ENCODE measurements at places on chromosomes 2 and 18. TPM values are rescaled to one million over a fixed set of nuclear protein-coding genes. Genes with fewer than 3 reads are reported as not detected.

Gene CRYBA2
- polyA plus RNA-seq, result not detected

Gene GPR35
- polyA plus RNA-seq, result 1.1 TPM

Gene VIL1
- 15.3 TPM for polyA plus RNA-seq

Gene SLC9A4
- 10.7 TPM for polyA plus RNA-seq

Gene NBEAL1
- 13.6 TPM for polyA plus RNA-seq

Gene VAMP5
- 34.7 TPM for polyA plus RNA-seq

Gene DAW1
- polyA plus RNA-seq, result not detected

Gene METTL8
- polyA plus RNA-seq, result 14.6 TPM
